ENCODE measurements at places on chromosomes 16 and 17. TPM values are rescaled to one million over a fixed set of nuclear protein-coding genes. Genes with fewer than 3 reads are reported as not detected.

Gene RCVRN
- not detected for total RNA-seq

Gene KRTAP4-5
- total RNA-seq = not detected

Gene PYDC1
- total RNA-seq = not detected

Gene ADORA2B
- total RNA-seq = 10.7 TPM

Gene FAM171A2
- 8.6 TPM for total RNA-seq

Gene NOXO1
- not detected for total RNA-seq

Gene USP43
- total RNA-seq = 0.09 TPM

Gene CUEDC1
- 1.0 TPM for total RNA-seq

Gene PHAF1
- total RNA-seq = 14.1 TPM
